ENCODE measurements at places on chromosomes 4 and X.

DNA sequence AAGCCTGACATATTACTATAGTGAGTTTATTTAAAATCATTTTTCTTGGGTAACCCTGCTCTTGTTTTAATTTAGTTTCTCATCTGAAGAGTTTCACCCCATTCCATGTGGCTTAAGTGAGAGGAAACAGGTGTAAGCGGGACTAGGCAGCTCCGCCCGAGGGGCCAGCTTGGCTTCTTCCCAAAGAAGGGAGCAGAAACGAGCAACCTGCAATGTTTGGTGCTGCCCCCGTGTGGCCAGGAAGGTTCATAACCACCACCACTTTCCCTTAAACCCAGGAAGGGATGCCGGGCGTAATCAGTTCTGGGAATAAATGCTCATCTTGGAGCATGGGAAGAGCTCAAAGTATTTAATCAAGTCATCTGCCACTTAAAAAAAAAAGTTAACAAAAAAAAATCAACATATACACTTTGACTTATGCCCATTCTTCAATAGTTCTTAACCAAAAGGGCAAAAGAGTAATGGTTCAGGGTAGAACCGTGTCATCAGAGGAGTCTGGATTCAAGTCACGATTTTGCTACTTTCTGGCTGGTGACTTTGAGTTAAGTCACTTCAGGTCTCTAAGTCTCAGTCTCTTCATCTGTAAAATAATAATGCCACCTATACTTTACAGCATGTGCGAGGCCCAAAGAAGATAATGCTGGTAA lies 147.9 kb downstream of the NSUN7 start:
- peak; percentile 83 for DNase-seq

GRCh38 chr4:7166981-7167700 lies 25.2 kb upstream of the SORCS2 start:
- no peak for DNase-seq

GRCh38 chr4:183698909-183699308 lies 39.8 kb downstream of the TRAPPC11 start:
- no peak for DNase-seq

DNA sequence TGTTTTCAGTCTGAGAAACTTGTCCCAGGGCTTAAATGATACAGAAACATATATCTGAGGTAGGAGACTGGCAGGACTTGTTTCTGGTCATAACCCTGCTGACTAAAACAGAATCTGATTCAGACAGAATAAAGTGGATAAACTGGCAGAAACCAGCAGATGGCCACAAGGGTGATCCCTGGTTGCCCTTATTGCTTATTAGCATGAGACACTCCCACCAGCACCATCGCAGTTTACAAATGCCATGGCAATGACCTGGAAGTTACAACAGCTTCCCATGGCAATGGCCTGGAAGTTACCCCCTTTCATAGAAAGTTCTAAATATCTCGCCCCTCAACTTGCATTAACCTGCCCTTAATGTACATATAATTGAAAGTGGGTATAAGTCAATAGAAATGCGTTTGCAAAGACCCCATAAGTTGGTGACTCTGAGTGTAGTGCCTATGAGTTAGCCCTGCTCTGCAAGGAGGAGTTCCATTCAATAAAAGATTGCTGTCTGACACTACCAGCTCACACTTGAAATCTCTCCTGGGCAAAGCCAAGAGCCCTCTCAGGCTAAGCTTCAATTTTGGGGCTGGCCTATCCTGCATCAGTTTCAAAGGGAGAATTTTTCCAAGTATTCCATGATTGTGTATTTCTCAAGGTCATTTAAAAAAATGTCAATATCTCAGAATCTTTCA lies 52.9 kb upstream of the PAGE5 start:
- DNase-seq = no peak

- DNase-seq = no peak
Measured at GRCh38 chr4:186079694-186080093, 10.7 kb downstream of the TLR3 start.

DNA sequence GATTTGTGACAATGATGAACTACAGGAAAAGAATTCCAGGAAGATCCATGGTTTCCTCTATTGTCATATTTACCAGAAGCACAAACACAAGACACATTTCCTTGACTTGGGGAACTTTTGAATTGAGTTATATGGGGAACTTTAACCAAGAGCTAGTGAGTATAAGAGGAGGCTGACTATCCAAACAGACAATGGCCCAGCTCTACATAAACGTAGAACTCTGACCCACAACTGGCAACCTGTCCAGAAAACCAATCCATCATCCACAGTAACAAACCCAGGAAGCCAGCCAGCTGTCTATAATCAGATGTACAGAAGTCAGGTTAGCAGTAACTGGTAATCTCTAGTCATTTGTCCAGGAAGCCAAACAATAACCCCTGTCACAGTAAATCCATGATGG lies 167.0 kb upstream of the CPEB2 start:
- no peak for DNase-seq

GRCh38 chrX:28016823-28017222 lies 35.6 kb upstream of the DCAF8L1 start:
- DNase-seq = no peak

- DNase-seq = no peak
Measured at GRCh38 chrX:140132937-140133336, 167.6 kb upstream of the CXorf66 start.

DNA sequence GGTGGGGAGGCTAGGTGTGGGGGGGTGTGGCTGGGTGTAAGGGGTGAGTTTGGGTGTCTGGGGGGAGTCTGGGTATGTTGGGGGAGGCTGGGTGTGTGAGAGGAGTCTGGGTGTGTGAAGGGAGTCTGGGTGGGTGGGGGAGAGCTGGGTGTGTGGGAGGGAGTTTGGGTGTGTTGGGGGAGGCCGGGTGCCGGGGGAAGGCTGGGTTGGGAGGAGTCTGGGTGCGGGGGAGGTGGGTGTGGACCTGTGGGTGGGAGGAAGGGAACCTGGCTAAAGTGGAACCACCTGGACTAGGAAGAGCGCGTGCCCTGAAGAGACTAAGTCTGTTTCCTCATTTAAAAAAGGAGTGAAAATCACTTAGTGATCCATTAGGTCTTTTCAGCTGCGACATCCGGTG lies 18.3 kb downstream of the SPON2 start:
- DNase-seq = peak; percentile 13

- peak; percentile 13 for DNase-seq
Measured at GRCh38 chrX:81377329-81377728, 175.4 kb downstream of the SH3BGRL start.

DNA sequence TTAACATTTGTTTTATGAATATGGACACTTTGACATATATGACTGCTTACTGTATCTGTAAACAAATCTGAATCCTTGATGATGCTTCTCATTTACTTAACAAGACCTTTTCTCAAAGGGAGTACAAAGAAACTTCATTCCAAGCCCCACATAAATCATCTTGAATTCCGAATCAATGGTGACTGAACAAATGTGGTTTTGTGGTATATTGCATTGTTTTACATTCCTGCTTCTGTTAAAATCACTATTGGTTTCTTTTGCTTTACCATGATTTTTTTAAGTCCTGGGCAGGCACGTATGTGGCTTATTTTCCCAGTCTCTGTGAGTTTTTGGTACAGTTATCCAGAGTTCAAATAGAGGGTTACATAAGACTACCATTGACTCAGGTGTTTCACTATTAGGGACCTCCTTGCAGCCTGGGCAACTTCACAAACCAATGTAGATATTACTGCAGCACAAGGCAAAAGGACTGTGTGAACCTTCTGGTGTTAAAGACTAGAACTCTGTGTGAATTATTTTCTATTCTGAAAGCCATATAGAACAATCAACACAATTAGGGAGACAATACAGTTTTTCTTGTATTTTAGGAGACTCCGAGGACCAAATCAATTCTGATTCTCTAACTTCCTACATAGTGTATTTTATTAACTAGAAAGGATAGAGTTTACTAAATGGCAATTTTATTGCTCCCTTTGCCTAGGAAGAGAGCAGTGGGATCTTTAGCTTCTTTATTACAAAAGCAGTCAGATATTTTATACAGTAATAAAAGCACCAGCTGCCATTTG lies 196.4 kb downstream of the GALNTL6 start:
- no peak for DNase-seq

DNA sequence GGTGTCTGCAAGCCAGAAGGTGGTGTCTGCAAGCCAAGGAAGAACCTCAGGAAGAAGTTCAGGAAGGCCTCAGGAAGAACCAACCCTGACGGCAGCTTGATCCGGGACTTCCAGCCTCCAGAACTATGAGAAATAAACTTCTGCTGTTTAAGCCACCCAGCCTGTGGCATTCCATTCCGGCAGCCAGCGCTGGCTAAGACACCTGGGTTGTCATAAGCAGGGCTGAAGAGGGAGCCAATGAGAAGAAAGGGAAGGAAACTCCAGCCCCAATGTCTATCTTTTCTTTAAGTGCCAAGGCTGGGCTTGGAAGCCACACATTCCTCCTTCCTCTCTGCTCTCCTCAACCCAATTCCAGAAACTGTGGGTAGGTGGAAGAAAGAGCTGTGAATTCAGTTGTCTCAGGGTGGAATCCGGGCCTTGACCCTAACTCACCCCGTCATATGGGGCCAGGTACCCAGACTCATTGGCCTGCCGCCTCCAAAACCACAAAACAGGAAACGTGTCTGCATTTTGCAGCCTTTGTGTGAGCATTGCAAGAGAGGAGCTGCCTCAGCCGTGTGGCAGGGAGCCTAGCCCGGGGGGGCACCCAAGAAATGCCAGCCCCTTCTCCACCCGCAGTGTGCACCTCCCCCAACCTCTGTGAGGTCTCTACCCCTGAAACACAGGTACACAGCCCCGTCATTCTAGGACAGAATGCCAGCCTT lies 26.8 kb downstream of the CRMP1 start:
- DNase-seq = no peak

GRCh38 chr4:2333356-2333841 lies 71.5 kb upstream of the MXD4 start:
- DNase-seq = peak; percentile 56

DNA sequence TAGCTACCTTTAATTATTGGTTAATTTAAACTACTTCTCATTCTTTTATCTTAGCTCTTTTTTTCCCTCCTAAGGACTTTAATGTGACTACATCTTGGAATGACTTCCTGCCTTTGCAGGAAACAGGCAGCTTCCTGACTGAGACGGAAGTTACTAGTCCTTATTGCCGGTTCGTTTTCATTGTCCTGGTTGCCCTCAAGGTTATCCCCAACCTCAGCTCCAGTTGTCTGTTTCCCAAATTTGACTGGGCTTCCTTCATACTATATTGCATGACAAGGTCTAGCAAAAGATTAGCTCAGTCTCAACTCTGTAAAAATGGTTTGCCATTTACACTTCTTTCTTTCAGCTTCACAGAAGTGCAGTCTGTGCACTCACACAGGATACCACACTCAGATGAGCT lies 109.9 kb upstream of the DDX53 start:
- DNase-seq = no peak

GRCh38 chr4:7285244-7286094 lies 93.1 kb downstream of the SORCS2 start:
- no peak for DNase-seq

DNA sequence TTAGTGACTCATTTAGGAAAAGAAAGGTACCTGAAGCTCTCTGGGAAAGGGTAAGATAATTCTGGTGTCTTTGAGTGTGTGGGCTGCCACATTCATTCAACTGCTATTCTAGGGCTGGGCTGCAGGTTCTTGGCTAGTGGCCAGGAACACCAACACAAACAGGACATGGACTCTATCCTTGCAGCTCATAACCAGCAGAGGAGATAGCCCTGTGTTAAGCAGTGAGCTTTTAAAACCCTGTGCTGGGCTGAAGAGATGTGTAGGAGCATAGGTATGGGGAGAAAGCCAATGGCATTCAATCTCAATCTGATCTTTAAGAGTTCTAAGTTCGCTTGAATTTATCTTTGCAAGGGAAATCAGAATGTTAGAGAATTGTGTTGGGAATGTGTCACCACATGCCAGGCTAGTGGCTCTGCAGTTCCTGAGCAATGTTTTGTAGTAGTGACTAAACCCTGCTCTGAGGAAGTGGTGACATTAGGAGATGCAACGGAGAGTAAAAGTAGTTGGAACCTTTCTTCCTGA lies 39.2 kb downstream of the SGMS2 start:
- no peak for DNase-seq

- DNase-seq = no peak
Measured at GRCh38 chr4:78764498-78764961, 11.6 kb upstream of the BMP2K start.

DNA sequence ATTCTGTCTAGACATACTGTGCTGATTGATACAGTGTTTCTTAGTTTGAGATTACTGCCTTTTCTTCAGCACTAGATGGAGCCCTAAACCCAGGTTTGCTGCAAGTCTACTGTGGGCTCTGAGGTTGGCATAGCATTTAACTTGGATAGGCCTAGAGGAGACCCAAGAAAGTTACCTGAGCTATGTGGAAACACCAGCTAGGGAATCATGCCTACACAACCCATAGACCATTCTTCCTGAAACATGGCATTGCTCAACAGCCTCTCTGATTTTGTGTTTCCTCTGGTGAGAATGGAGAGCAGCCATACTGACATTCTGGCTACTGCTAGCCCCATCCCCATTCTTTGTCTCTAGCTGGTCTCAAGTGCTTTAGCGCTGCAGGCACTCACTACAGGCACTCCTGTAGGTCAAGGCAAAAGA lies 287.7 kb upstream of the PCDH18 start:
- DNase-seq = peak; percentile 7

- no peak for DNase-seq
Measured at GRCh38 chr4:11418610-11419009, 10.1 kb downstream of the HS3ST1 start.
